Fibroblast of skin of right biceps (primary cell): ENCODE measurements at places on chromosomes 6 and 20.

- DNase-seq: peak; percentile 58
Measured at GRCh38 chr6:112743323-112743722, 396.2 kb downstream of the RFPL4B start.

DNA sequence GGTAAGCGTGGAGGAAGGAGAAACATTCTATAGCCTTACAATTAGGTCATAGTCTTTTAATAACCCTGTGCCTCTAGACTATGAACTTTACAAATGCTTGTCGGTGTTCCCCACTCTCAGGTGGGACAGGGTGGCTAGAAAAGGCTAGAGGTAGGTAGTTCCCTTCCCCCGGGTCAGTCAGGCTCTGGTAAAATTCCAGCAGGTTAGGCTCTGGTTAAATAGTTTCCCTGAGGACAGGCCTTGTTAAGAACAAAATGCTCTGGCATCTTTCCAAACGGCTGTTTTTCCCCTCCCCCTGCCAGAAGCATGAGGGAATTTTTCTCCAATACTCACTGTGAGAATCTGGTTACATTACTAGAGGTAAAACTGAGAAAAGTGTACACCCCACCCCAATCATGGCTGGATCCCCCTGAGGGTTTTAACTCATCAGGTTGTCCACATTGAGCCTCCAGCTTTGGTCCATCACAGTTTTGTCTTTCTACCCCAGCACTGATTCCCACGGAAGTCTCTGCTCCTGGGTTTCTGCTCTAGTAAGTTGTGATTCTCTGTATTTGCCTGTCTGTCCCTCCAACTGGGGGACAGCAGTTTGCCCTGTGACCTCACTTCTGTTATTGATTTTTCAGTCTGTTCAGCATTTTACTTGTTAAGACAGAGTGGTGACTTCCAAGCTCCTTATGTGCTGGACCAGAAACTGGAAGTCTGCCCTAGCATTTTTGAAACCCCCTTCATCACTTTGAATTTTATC is 84.7 kb upstream of the ADGRF1 start:
- peak; percentile 60 for DNase-seq

- DNase-seq: peak; percentile 68
Measured at GRCh38 chr20:51486197-51487005, 56.1 kb downstream of the NFATC2 start.

DNA sequence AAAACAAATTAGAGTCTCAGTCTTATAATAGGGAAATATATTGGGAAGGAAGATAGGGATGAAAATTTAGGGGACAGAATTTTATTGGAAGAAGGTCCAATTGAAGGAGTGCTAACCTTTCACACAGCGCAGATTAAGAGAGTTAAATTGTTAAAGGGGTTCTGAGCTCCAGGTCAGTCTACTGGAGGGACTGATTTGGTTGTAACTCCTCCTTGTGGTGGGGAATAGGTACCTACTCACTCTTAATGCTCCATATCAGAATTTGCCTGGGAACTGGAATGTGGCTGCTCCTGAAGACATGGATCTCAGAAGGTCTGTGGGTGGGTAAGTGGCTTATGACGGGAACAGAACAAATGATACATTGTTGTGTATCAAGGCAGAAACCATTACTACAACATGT is 143.5 kb downstream of the FLRT3 start:
- DNase-seq: no peak

- no peak for DNase-seq
Measured at GRCh38 chr6:112181130-112181529, 73.2 kb downstream of the LAMA4 start.

GRCh38 chr6:33654831-33655554 is 33.9 kb downstream of the ITPR3 start:
- DNase-seq: peak; percentile 28
